ENCODE measurements at places on chromosomes 6 and 20. TPM values are rescaled to one million over a fixed set of nuclear protein-coding genes. Genes with fewer than 3 reads are reported as not detected.

Gene RAET1L
- 75.1 TPM for total RNA-seq

GRCh38 chr6:21099338-21100314 is 493.9 kb upstream of the SOX4 start:
- no peaks in the 10 kb centered on the region for H3K4me1 ChIP-seq
- H3K36me3 ChIP-seq: no peaks in the 10 kb centered on the region
- H3K27me3 ChIP-seq: no peaks in the 10 kb centered on the region
- no peak overlapping the region for H3K27ac ChIP-seq
- no peak for DNase-seq

DNA sequence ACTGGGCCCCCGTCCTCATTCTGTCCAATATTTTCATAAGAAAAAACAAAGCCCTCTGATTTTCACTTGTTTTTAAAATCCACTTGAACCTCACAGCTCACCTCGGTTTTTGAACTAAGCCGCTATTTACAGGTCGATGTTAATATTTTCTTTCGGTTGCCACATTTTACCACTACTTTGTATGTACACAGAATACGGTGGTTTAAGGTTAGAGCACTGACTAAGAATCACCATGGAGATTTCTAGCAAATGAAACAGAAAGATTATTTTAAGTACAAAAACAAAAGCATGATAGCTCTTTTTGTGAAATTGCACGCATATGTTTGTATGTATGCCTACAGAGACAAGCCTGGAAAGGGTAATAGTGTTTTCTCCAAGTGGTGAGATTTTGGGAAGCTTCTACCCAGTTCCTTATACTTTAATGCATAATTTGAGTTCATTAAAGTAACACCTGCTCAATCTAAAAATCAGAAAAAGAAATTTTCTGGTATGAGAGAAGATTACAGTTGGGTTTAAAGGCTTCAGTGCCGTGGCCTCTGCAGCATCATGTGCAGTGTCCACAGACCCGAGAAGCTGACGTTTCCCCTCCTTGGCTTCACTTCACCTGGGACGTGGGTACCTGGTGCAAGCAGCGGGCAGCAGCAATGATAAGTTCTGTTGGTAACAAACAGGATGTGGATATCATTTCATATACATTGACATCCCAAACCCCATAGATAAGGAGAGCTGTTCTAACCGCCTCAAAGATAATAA is 144.0 kb downstream of the UST start:
- peaks cover 36% of the 10 kb centered on the region for H3K4me1 ChIP-seq
- no peak overlapping the region for H3K4me3 ChIP-seq
- no peaks in the 10 kb centered on the region for H3K27me3 ChIP-seq
- H3K27ac ChIP-seq: no peak overlapping the region
- DNase-seq: no peak

DNA sequence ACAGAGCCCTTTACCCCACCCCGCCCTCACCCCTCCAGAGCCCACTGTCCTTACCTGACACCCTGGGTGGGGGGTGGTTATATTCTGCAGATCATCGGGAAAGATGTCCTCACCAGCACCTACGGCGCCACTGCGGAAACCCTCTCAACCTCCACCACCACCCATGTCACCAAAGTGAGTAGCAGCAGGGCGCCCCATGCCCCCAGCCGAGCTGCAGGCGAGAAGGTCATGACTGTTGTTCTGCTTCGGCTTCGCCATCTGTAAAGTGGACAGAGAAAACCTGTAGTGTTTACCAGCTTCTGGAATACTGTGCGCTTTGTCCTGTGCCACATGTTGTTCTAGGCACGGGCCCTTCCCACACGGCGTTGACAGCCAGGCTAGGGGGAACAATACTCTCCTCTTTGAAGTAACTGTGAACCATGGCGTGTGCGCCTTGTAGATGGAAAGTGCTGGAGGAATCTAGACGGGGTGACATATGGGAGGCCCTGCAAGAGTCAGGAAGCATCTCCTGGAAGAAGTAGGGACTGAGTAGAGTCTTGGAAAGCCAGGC is 16.5 kb upstream of the AAR2 start:
- no peak for DNase-seq
- H3K27me3 ChIP-seq: no peaks in the 10 kb centered on the region
- H3K4me1 ChIP-seq: no peaks in the 10 kb centered on the region
- no peak overlapping the region for H3K4me3 ChIP-seq
- H3K27ac ChIP-seq: no peak overlapping the region

Gene TENT5A
- total RNA-seq: 8.8 TPM

Gene LKAAEAR1
- total RNA-seq: not detected

DNA sequence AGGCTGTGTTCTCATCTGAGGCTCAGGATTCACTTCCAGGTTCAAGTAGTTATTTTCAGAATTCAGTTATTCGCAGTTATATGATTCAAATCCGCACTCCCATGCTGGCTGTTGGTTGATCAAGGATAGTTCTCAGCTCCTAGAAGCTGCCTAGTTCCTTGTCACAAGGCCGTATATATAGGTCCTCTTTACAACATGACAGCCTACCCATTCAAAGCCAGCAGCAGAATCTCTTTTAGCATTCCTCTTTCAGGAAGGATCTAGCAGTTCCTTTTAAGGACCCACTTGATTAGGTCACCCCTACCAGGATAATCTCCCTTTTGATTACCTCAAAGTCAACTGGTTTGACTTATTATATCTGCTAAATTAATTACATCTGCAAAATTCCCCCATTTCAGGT is 23.8 kb upstream of the LAMP5 start:
- H3K4me3 ChIP-seq: no peak overlapping the region
- H3K4me1 ChIP-seq: no peaks in the 10 kb centered on the region
- no peaks in the 10 kb centered on the region for H3K27me3 ChIP-seq
- no peak overlapping the region for H3K27ac ChIP-seq
- no peaks in the 10 kb centered on the region for H3K36me3 ChIP-seq

DNA sequence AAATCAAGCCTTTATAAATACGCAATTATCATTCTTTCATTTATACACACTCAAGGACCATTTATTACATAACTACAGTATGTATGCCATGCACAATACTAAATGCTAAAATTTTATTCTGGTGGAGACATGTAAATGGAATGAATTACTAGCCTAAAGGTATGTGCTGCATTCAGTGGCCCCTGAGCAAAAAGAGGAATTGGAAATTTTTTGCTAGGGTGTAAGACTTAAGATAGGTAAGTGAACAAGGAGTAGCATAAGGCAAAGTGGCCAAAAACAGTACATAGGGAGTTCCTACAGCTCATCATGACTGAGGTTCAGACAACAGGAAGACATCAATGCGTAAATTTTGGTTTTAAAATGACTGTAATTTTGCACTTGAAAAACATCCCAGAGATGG is 2.3 kb upstream of the MTFR2 start:
- no peak for DNase-seq
- H3K27ac ChIP-seq: no peak overlapping the region
- H3K36me3 ChIP-seq: peaks cover 21% of the 10 kb centered on the region
- H3K27me3 ChIP-seq: no peaks in the 10 kb centered on the region
- peaks cover 9% of the 10 kb centered on the region for H3K4me1 ChIP-seq
- no peak overlapping the region for H3K4me3 ChIP-seq

Gene DIDO1
- total RNA-seq: 57.8 TPM

Gene TRAPPC3L
- total RNA-seq: not detected

Gene VNN1
- total RNA-seq: 1.1 TPM

DNA sequence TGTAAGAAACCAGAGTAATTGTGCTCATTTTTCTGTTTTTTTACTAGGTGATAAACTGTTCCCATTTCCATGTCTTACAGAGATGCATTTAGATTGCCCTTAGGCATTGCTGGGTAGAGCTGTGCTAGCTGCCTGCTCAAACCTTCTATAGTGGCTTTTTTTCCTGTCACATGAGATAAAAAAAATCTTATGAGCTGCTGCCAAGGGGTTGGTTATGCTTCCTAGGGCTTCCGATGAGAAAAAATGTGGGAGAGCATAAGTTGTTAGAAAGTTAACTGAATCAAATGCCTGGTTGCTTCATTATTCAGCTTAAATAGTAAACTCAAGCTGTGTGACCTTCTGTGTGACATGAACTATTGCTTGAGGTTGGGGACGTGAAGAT is 50.0 kb upstream of the NOX3 start:
- no peak for DNase-seq
- H3K27ac ChIP-seq: no peak overlapping the region
- H3K4me3 ChIP-seq: no peak overlapping the region
- no peaks in the 10 kb centered on the region for H3K4me1 ChIP-seq
- H3K27me3 ChIP-seq: no peaks in the 10 kb centered on the region

DNA sequence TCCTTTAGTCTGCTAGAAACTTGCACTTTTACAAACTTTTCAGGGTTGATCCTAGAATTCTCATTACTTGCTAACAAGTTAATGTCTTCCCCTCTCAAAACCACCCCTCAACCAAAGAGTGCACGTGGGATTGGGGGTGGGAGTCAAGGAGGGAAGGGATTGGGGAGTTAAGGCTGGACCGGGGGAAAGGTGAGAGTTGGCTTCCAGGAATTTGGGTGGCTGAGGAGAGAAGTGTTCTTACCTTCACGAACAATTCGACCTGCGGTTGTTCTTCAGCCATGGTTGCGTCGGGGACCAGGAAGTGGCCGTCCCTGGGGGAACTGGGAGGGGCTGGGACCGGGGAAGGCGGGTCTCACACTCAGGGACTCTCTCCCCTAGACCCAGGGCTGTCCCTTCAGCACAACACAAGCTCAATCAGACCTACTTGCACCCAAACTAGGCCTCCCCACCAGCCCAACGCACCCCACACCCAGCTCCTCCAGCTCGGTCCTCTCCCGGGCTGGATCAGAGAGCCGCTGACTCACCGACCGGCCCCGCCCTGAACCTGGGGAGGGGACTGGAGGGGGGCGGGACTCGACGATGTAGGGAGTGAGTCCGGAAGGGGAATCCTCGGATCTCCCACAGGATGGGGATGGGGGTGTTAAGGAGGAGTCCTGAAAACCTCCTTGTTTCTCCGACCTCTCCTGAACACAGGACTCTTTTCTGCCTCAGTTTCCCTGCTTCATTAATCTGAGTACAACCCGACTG is at the start of gene CLIC1:
Gene CLIC1 (minus strand): TSS at position 510 of the 747 bp plus-strand sequence. CDS start 230 bp downstream, at position 280.
- H3K4me3 ChIP-seq: peak within 1 kb of the TSS; percentile 53
- peaks cover 27% of the 10 kb centered on the region for H3K36me3 ChIP-seq
- H3K27me3 ChIP-seq: no peaks in the 10 kb centered on the region
- no peak for DNase-seq

- no peak overlapping the region for H3K27ac ChIP-seq
- H3K36me3 ChIP-seq: no peaks in the 10 kb centered on the region
- no peaks in the 10 kb centered on the region for H3K4me1 ChIP-seq
- no peak overlapping the region for H3K4me3 ChIP-seq
- DNase-seq: no peak
- no peaks in the 10 kb centered on the region for H3K27me3 ChIP-seq
These were observed 81.3 kb upstream of the ASCC3 start for GRCh38 chr6:100962466-100962865.

- H3K27me3 ChIP-seq: no peaks in the 10 kb centered on the region
- no peak overlapping the region for H3K27ac ChIP-seq
- H3K4me1 ChIP-seq: peaks cover 10% of the 10 kb centered on the region
- no peak overlapping the region for H3K4me3 ChIP-seq
These were observed 4.8 kb downstream of the NOP56 start for GRCh38 chr20:2657241-2657640.

DNA sequence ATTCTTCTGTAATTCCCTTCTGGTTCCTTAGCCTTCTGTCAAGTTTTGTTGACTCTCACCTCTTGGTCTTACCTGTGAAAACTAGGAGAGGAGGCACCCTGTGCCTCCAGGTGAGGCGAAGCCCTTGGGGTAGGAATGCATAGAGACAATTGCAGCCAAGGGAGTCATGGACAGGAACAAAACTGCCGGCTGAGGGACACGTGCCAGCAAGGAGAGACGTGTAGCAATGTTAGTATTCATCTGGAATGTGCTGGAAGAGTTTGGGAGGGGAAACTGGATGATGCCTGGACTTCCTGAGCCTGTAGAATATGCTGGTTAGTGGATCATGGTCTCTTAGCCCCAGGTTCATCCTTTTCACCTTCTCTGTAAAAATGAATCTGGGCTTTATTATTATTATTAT is 3.9 kb upstream of the TIAM2 start:
- no peaks in the 10 kb centered on the region for H3K27me3 ChIP-seq
- no peak overlapping the region for H3K27ac ChIP-seq
- no peaks in the 10 kb centered on the region for H3K36me3 ChIP-seq
- no peak for DNase-seq
- H3K4me3 ChIP-seq: no peak overlapping the region
